ENCODE measurements at places on chromosomes 12 and 14.
A peak's percentile ranks its signal among the peaks of the same experiment; 100 is the strongest.

GRCh38 chr14:93381644-93382043 is 34.7 kb downstream of the COX8C start:
- no peak for DNase-seq

DNA sequence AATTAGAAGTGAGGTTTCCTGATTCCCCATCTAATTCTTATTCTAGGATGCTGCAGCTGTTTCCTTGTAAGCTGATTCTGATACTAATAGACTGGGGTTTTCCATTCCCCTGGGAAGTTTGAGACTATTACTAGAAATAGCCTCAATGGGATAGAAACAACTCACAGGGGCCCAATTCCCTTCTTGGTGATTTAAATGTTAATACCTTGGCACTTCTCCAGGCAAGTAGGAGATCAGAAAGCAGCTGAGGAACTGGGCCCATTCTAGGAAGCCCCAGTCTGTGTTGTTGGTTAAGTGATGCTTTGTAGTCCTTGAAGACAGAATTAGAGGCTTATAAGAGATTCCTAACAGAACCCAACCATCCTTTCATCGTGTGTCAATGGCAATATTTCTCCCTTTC is 407.0 kb upstream of the SEL1L start:
- no peak for DNase-seq

- DNase-seq: no peak
These were observed 168.4 kb upstream of the EGLN3 start for GRCh38 chr14:34119107-34119858.

GRCh38 chr12:108516511-108517275 is 1.6 kb downstream of the FICD start:
- no peak for DNase-seq

DNA sequence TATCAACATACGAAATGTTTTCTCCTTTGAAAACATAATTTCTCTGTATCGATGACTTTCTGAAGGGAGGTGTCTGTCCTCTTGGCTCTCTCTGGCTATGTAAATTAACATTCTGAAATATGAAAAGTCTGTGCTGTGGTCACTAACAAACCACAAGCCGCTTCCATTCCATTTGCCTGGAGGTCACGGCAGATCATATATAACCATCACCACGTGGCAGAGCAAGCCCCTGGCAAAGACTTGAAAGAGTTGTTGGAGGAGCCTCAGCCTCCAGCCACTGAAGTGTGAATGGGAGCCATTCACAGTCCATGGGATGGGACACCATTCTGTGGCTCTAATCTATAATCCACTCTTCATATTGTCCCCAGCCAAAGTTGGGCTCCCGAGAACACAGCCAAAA is 39.6 kb downstream of the CDKL1 start:
- DNase-seq: no peak

DNA sequence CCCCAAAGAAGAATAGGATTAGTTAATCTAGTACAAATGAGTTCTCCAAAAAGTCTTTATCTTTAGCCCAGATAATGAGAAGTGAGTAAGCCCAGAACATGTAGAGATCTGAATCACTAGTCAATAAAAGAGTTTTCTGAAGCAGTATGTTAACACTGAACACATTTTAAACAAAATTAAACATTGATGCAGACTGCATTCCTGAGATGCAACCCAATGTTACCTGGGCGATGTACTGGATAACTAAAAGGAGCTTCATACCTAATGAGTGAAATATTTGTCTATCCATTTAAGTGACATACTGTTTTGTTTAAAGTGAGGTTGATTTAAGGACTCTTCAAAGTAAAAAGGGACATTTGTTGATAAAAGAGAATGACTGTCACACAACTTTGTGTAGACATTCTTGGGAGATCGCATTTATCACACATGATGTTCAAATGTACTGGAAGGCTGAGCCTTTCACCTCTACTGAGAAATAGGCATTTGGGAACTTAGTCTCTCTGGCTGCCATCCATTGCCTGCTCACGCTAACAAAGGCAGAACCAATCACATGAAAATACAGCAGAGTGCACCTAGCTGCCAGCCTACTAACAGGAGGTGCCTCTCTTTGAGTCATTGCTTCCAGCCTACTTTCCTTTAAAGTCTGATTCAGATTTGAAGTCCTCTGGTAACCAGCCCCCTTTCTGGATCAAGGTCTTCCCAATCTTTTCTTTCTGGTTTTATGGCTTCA is 287.7 kb downstream of the BTG1 start:
- no peak for DNase-seq

GRCh38 chr12:124299628-124300388 is 4.9 kb downstream of the RFLNA start:
- no peak for DNase-seq

DNA sequence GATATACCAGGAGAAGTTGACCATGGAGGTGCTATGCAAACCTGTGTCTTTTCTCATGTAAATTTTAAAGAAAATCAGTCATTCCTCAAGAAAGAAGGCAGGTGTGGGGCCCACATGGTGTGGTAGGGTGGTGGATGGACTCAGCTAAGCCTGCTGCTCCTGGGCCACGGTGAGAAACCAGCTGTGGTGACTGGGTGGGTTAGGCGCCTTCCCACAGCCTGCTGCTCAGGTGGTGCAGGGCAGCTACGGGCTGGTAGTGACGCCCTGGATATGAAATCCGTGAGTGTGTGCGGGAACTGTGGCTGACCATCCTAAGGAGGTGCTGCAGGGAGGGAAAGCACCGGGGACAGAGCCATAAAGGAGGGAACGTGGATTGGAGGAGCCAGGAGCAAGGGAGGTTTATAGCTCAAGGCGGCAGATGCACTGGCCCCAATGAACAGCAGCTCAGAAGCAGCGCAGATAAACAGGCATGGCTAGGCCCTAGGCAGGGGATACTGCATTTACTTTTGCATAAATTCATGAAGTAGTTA is 408.8 kb downstream of the FUT8 start:
- DNase-seq: no peak

- no peak for DNase-seq
These were observed 204.8 kb downstream of the NUAK1 start for GRCh38 chr12:105933671-105934665.

DNA sequence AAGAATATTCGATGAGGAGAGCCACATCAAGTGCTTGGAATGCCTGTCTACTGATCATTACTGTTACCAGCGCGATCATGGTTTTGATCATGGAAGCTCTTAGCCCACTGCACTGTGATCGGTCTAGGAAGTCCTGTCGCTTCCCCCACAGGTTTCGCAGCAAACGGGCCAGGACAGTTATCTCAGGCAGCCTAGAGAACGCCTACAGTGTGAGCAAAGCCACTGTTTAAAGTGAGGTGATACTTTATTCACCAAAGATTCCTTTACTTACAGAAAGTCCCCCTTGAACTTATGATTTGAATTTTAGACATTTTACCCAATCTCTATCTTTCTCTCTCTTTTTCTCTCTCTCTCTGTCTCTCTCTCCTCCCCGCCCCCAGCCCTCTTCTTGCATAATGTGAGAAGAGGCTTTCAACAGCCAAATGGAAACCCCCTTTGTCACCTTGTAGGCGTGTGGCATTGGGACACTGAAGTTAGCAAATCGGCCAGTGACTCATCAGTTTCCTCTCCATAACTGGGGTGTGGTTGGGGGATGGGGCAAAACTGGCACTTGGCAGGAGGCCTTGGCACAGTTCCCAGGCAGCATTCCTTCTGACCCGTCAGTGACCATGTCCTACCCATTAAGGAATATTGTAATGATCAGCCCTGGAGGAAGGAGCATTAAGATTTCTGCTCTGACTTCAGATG is 214.8 kb downstream of the CHST11 start:
- peak; percentile 88 for DNase-seq

DNA sequence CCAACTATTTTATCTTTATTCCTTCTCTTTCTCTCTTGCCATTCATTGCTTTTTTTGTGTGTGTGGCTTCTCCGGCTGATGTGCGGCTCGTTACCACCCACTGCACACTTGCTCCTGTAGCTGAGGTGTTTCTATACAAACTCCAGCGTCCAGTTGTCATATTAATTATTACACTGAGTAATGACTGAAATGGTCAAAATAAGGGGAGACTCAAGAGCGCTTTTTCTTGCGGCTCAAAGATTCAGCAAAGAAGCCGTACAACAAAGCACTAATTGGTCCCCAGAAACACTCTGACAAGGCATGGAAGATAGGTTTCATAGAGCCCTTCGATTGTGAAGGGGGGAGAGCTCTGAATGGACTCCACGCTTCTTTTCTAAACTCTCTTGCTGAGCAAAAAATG is 5.6 kb upstream of the ASCL1 start:
- no peak for DNase-seq

DNA sequence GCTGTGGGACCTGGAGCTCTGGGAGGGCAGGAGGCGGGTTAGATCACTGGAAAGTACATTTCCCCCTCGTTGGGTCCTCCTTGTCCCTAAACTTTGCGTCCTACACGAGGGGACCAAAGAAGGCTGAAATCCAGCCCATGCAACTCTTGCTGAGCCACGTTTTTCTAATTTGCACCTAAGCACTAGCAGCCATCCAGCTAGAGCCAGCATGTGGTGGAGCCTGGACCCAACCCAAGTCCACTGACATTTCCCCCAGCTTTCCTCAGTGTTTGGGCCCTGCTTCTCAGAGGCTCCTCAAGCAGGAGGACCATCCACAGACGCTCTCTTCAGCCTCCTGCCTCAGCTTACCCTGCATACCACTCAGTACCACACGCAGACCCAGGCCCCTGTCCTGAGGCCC is 49.7 kb downstream of the TSPAN11 start:
- DNase-seq: no peak

DNA sequence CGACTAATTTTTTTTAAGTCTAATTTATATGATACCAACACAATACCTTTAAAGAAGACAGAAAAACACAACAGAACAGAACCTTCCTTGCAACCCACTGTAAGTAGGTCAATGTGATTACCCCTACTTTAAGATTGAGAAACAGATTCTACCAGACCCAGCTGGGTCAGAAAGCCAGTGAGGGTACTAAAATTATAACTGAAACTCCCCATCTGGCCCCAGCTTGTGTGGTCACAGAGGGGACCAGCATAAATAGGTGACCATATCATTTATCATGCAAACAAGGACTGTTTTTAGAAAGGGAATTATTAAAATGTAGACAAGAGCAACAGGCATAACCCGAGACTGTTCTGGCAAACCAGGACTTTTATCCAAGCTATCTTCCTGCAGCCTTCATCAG is 30.1 kb upstream of the FRMD6 start:
- DNase-seq: no peak

GRCh38 chr12:12086362-12086761 is 15.6 kb downstream of the BCL2L14 start:
- DNase-seq: no peak

DNA sequence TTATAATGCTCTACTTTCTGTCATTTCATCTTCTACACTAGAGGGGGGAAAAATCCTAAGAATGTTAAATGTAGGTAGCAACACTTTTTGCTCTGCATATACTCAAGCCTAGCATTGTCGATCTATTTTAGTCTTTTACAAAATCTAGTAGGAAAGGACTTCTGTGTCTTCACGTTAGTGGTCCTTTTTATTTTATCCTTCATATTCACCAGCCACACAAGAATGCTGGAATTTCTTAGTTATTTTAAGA is 253.0 kb upstream of the FLRT2 start:
- no peak for DNase-seq

DNA sequence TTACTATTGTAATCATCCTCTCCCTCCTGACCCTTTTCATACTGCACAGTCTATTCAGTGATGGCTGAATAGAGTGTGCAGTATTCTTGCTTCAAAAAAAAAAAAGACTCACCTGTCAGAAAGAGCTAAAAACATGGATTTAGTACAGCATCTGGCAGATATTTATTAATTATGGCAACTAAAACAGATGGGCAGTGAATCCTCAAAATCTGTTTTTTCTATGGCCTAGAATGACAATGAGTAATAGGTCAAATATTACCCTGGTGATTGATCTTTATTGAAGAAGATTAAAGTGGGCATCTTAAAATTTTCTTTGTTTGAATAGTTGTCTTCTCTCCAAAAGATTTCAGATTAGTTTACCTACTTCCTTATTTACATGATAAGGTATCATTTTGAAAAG is 543.6 kb downstream of the FOXG1 start:
- no peak for DNase-seq
